ENCODE measurements at places on chromosomes 1 and 21. TPM values are rescaled to one million over a fixed set of nuclear protein-coding genes. Genes with fewer than 3 reads are reported as not detected.

- no peak for ATAC-seq
These were observed 8.7 kb downstream of the TAL1 start for GRCh38 chr1:47223174-47223920.

The RBBP5 gene
- 14.6 TPM for total RNA-seq

GRCh38 chr1:230153641-230154296 is 86.7 kb downstream of the GALNT2 start:
- no peak for ATAC-seq

The HORMAD1 gene
- total RNA-seq = not detected

DNA sequence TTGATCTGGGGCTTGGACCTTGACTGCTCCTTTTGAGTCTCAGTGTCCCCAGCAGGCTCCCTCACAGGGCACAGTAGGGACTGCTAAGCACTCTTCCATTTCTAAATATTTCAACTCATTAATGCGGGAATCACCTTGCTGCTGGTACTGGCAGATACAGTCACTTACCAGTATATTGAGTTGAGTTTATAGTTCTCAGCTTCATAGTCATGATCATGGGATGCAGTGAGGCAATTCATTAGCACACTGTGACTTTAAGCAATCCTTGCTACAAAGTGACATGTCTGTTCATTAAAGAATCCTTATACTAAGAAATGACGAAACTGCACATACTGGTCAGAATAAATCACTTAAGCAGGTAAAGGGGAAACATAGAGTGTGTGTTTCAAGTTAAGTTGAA is 240.8 kb downstream of the SPATA17 start:
- ATAC-seq = no peak

DNA sequence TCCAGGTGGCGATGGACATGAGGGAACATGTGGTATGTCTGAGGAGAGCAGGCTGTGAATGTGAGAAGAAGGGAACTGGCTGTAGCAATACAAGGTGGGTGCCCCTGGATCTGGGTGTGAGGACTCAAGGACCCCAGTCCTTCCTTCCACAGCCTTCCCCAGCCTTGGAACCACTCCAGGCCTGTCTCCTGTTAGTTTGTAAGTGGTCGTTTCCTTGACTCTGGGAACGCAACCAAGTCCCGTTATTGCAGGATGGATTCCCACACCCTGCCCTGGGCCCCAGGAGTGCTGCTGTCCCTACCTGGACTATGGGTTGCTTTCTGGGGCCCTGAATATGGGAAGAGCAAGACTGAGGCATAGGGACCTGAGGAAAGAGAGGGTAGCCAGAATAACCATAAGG is 47.2 kb upstream of the VANGL1 start:
- no peak for ATAC-seq

DNA sequence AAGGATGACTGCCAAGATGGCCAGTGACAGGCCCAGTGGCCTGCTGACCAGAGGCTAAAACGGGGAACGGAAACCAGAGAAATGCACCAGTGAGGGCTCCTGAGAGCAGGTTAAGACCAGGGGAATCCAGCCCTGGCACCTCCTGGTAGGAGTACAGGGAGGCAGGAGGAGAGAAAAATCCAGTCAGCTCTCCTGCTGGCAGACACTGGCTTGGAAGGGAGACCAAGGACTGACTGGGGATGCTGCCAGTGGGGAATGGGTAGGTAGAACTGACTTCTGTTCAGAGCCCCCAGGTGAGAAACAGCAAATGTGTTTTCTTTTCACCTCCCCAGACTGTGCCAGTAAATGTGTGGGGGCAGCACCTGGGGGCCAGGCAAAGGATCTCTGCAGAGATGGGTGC is 27.7 kb upstream of the CRNN start:
- ATAC-seq = no peak
